ENCODE measurements at places on chromosomes 11 and 22.

GRCh38 chr11:45031912-45032519 lies 81.3 kb upstream of the TP53I11 start:
- DNase-seq = no peak

DNA sequence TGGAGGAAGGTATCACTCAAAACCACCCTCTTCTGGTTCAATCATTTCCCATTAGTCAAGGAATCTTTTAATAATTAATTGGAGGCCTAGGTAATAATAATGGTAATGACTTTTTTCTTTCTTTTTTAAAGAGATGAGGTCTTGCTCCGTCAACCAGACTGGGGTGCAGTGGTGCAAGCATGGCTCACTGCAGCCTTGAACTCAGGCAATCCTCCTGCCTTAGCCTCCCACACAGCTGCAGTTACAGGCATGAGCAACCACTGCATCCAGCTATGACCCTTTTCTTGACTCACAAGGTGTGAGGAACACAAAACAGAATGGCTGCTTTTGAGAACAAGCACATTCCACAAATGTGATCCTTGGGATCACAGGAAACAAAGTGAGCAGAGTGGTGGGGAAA lies 3.6 kb downstream of the POLDIP3 start:
- DNase-seq = no peak

DNA sequence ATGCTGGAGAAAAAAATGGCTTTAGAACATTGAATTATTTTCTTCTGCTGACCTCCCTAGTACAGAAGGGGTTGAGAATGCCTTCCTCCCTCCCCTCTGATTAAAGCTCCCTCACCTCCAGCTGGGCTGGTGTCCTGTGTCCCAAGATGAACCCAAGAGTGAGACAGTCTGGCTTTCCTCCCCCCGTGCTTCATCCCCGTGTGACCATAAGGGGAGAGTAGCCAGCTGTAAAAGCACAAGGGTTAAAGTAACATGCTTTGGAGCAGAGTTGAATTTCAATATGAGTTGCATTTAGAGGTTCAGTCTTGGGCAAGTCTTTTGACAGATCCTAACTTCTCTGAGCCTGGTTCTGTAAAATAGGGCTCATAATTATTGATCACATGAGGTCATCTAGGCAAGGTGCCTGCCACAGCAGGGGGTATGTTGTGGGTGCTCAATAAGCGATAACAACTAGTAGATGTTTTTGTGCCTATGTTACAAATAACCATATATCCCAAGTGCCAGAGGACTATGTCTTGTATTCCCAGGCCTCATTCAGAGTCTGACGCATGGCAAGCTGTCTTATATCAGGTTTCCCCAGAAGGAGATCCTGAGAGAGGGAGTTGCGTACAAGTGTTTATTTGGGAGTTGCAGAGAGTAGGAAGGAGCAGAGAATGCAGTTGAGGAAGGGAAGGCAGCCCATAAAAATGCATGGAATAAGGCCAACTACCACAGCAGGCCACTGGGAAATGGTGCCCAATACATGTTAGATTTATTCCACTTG lies 4.1 kb downstream of the PRG2 start:
- no peak for DNase-seq

GRCh38 chr22:40220316-40221054 lies 42.8 kb downstream of the TNRC6B start:
- DNase-seq = no peak

DNA sequence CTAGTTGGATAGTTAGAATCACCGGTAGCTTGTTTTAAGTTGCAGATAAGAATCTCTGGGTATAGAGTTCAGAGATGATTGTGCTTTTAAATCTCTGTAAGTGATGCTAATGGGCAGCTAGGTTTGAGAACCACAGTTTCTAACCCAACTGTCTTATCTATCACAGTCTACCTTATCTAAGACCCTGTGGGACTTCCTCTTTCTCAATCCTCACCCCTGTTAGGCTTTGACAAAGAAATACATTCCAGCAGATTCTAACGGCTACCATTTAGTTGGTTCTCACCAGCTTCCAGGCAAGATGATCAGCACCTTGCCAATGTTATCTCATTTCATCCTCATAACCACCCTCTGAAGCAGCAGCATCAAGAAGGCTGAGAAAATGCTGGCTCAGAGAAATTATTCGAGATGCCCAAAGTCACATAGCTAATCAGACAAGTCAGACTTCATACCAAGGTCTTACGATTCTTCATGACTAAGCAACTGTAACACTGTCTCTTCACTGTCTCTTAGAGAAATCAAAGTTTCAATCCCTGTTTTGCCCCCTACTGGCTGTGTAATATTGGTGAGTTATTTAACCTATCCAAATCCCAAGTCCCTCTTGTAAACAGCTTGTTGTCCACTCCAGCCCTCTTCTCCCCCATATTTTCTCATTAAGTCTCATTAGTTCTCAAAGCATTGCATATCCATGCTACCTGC lies 192.4 kb upstream of the API5 start:
- DNase-seq = no peak
